ENCODE measurements at places on chromosomes 2 and 18.

DNA sequence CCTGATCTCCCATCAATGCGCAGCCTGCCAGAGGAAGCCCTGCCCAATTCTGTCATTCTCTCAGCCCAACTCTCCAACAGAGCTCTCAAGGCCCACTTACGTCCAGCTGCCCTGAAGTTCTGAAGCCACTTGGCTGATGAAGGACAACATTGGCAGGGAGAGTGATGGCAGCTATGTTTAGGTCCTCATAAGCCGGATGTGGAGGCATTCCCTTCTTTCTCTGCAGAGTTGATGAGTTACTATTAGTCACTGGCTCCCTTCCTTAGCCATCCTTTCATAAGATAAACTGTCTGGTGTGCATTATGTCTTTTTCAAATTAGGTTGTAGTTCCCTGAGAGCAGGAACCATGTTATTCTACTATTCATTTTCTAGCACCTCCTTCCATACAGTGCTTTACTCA is 22.5 kb upstream of the TACR1 start:
- DNase-seq = no peak

GRCh38 chr2:241535871-241536655 is 22.5 kb upstream of the BOK start:
- DNase-seq = no peak

DNA sequence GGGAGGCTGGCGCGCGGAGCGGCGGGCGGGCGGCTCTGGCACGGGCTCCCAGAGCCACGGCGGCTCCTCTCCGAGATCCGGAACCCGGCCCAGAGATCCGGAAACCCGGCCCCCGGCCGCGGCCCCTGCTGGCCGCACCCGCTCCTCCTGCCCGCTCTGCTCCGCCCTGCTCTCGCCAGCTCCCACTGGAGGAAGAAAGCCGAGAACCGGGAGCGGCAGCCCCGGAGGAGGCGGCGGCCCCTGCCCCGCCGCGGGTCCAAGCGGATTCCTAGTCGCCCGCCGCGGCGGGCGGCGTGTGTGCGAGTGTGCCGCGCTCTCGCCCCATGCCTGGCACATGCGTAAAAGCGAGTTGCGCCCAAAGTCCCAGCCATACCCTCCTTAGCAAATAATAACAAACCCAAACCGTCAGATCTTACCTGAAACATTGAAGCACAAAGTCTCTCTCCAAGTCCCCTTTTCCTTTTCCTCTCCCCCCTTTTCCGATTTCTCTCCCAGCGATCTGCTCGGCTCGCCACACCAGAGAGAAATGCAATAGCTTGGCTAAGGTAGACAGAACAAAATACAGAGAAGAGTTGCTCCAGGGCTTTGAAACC is 108.7 kb upstream of the KCTD1 start:
- DNase-seq = no peak

DNA sequence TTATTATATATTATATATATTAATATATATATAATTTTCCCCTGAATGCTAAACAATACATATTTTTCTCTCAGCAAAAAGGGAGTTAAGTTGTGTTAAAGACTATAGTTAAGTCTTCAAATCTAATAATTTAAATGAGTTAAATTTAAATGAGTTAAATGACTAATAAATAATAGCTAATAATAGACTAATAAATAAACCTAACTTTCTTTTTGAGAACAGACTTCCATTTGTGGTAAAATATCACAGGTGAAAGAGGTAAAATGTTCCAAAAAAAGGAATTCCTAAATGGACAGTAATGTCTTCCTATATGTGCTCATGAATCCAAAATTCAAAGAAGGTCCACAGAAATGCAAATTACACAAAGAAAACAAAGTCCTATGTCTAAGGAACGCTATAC is 74.6 kb downstream of the SLC25A12 start:
- no peak for DNase-seq

DNA sequence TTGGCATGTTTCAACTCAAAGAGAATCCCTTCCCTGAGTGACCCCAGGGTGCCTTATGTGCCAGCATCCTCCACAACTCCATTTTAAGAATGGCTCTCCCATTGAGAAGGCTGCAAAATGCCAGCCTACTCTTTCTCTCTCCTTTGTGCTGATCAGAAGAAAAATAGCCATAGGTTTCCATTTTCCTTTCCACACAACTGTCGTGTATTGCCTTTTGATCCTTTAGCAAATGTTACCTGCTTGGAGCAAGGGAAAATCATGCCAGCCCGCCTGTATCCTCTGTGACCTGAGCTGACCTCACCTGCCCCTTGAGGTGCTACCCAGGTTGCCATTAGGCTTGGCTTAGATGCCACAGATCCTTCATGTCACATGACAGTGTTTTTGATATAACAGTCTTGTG is 38.8 kb downstream of the DPYSL5 start:
- no peak for DNase-seq

DNA sequence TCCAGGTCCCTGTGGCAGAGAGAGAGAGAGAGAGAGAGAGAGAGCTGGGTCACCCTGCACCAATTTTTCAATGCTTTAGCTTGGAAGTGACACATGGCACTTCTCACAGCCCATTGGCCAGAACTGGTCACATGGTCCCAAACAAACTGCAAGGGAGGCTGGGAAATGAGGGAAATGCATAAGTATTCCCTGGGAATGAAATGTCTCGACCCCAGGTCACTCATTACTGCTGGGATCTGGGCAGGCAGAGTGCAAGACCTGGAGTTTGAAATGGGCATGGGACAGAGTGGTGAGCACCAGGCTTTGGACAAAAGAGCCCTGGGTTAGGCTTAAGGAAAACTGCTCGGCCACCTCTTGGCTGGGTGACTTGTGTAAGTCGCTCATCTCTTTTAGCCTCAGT is 37.0 kb downstream of the SMAD7 start:
- no peak for DNase-seq

- DNase-seq = no peak
Observed at GRCh38 chr18:75209951-75210258, 692 bp upstream of the TSHZ1 start.

- DNase-seq = no peak
Observed at GRCh38 chr18:56709463-56709862, 58.3 kb downstream of the WDR7 start.

DNA sequence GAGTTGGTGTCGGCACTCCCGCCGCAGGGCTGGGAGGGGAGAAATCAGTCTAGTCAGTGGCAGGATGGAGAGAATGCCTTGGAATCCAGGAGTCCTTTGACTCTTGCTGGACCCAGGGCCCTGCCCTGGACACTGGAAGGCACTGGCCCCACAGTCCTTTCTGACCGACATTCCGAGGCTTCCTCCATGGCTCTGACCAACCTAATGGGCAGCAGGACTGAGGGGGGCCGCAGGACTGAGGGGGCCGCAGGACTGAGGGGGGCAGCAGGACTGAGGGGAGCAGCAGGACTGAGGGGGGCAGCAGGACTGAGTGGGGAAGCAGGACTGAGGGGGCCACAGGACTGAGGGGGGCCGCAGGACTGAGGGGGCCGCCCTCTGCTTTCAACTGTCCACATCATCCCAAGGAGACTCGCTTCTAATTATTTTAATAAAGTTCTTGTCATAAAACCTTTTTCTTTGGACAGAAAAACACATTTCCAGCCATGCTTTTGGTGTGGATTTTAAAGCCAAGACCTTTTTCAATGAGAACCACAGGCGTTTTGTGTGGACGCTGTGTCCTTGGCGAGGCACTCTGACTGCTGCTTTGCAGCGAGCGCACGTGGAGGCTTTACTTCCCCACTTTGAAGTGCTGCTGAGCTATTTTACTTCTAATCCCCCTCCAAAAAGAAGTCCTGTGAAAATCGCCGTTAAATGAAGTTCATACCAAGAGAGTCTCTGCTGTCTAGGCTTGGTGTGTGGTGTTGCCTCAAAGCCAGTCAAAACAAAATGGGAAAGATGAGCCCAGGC is 226.1 kb downstream of the TWIST2 start:
- no peak for DNase-seq

- no peak for DNase-seq
Observed at GRCh38 chr2:230738391-230738811, 25.8 kb downstream of the CAB39 start.

DNA sequence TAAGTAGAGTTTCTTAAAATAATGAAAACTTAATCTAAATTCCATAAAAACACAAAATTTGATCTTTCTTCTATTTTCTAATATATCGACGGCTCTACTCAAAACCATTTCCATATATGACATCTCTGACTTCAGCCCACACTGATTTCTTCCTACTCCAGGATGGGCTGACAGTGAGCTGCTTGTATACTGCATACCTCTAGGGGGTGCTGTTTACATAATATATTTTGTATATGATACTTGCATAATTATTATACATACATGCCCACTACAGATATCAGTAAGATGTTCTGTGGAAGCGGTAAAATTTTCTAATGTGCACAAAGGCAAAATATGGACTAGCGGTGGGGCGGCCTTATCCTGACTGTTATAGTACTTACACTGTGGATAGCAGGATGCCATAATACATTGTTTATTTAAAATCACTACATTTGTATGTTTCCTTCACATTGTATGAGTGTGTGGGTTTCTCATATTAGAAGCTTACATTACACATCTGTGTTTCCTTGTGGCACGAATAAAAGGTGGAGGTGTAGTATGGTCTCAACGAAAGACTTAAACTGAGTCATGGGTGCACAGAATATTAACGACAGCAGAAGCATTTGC is 66.1 kb upstream of the NXPH2 start:
- DNase-seq = no peak

Measured in stimulated activated CD4-positive, alpha-beta T cell treated with anti-CD3 and anti-CD28 coated beads, TNF-alpha, amount 100 ng/mL, for 24 hours (primary cell).